ENCODE measurements at places on chromosomes 5 and 9.

- no peak for DNase-seq
These were observed 87.7 kb downstream of the GALNT10 start for GRCh38 chr5:154278186-154278585.

DNA sequence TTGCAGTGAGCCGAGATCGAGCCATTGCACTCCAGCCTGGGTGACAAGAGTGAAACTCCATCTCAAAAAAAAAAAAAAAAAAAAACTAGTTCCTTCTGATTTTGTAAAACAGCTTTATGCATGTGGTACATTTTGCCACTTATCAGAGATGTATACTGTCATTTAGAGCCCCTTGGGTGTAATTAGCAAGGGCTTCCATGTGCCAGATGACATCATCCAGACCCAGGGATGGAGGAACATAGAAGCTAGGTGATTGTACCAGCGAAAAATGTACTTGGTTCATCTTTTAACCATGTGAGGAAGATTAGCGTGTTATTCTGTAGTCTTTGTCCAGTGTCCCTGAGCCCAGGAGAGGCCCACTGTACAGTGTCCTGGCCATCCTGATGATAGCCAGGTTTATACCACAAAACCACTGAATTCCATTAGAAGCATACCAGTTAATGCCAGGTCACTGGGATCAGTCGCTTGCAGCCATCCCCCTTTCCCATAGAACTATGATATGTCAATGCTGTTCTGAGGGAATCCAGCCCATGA is 239.3 kb upstream of the SGCD start:
- DNase-seq = no peak

DNA sequence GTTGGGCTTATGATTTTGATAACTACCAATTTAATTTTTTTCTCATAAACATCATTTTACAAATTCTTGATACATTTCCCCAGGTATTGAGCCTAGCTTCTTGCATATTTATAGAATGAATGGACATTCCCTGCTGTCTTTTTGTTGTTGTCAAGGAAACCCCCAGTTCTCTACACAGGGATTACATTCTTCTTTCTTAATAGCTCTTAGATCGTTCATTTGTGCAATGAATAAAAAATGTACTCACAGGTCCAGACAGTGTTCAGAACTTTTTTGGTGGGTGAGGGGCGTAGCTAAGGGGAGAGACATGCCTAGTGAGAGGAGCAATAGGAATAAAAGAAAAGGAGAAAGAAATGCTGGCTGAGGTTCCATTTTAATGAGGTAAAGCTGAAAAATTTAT is 58.6 kb downstream of the VCAN start:
- DNase-seq = no peak

- DNase-seq = no peak
These were observed 196.7 kb downstream of the MPDZ start for GRCh38 chr9:13082796-13083195.

DNA sequence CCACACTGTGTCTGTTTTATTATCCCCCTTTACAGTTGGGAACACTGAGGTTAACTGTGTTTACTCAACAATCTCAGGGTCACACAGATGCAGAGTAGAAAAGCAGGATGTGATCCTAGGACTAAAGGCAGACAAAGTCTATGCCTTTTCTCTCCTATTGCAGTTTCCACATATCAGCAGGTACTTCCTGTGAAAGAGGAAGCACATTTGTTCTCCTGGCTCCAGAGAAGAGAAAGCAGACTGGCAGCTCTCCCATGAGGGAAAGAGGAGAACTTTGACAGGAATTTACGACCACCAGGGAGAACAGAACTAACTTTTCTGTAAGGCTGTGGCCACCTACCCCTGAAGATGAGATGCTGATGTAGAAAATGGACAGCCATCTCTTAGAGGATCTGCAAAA is 84.2 kb upstream of the TNC start:
- no peak for DNase-seq
